Fibroblast of skin of left quadriceps (primary cell): ENCODE measurements at places on chromosomes 3 and 15.

DNA sequence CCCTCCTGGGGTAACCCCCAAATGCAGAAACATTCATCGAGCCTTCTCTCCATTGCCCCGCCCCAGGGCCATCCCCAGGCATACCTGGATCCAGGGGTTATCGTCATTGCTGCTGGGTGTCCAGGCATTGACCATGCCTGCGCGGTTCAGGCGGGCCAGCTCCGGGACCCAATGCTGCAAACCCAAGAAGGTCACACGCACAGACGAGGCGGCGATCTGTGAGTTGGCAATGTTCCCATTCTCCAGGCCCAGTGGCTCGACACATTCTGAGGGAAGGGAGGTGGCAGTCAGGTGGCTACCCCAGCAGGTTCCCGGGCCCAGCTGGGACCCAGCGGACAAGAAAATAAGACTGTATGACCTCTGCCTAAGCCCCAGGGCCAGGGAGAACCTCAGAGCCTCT, 6.1 kb downstream of the MFGE8 start:
- DNase-seq = no peak

DNA sequence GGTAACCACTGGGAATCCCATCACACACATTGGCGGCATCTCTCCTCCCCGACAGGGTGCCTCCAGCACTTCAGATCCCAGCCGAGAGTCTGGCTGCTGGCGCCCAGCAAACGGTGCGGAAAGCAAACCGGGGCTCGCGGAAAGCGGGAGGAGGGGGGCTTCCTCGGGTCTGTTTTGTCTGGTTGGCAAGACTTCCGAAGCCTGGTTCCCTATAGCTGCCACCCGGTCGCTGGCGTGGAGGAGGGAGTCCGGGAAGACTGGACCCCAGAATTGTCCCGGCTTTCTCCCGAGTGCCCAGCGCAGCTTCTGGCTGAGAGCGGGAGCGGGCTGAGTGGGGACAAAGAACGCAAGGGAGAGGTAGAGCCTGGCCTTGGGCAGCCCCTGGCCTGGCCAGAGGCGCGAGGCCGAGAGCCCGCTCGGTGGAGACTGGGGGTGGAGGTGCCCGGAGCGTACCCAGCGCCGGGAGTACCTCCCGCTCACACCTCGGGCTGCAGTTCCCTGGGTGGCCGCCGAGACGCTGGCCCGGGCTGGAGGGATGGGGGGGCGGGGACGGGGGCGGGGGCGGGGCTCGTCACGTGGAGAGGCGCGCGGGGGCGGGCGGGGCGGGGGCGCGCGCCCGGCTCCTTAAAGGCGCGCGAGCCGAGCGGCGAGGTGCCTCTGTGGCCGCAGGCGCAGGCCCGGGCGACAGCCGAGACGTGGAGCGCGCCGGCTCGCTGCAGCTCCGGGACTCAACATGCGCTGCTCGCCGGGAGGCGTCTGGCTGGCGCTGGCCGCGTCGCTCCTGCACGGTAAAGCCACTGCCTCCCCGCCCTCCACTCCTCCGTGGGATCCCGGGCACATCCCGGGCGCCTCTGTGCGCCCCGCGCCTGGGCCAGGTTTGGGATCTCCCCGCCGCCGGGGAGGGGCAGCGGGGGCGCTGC, at the start of gene CHRNA7:
TSS of gene CHRNA7 (plus strand) at position 654 of the 920 bp plus-strand sequence. CDS start at position 734, 80 bp downstream.
- DNase-seq = peak; percentile 7

DNA sequence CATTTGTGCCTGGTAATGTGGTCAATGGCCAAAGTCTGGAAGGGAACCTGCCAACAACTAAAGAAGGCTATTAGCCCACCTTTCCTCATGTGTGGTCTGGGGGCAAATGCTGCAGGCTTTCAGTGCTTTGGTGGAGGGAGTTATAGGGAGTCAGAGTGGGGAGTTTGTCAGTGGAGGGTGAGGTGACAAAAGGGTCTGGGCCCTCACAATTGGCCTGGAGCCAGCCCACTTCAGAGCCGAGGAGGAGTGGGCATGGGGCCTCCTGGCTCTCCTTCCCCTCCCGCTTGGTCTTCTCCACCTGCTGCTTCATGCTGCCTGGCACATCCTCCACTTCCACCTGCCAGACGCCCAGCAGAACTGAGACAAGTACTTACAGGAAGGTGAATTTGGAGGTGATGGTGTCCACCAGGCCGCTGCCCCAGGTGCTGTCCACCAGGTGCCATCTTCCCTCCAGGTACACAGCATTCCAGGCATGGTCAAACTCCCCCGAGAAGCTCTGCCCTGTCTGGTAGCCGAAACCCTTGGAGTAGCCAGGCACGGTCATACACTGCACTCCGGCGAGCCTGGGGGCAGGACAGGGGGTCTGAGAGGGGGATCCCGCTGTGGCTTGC, 40.9 kb downstream of the KY start:
- no peak for DNase-seq

DNA sequence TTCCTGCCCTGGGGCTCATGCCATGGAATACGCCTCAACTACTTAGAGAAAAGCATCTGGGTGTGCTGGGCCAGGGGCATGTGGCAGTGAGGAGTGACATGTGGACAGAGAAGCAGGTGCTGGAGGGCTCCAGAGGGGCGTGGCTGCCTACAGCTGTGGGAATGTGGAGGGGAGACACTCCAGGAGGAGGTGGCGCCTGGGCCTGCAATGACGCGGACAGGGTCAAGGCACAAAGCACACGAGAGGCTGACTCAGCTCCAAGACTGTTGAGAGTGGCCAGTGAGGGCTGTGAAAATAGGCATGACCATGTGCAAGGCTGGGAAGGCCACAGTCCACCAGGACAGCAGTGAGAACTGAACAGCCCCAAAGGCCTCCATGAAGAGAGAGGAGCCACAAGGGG, 48.5 kb downstream of the PTH1R start:
- no peak for DNase-seq

- no peak for DNase-seq
These were observed 416.5 kb downstream of the ROBO2 start for GRCh38 chr3:77456431-77456830.

DNA sequence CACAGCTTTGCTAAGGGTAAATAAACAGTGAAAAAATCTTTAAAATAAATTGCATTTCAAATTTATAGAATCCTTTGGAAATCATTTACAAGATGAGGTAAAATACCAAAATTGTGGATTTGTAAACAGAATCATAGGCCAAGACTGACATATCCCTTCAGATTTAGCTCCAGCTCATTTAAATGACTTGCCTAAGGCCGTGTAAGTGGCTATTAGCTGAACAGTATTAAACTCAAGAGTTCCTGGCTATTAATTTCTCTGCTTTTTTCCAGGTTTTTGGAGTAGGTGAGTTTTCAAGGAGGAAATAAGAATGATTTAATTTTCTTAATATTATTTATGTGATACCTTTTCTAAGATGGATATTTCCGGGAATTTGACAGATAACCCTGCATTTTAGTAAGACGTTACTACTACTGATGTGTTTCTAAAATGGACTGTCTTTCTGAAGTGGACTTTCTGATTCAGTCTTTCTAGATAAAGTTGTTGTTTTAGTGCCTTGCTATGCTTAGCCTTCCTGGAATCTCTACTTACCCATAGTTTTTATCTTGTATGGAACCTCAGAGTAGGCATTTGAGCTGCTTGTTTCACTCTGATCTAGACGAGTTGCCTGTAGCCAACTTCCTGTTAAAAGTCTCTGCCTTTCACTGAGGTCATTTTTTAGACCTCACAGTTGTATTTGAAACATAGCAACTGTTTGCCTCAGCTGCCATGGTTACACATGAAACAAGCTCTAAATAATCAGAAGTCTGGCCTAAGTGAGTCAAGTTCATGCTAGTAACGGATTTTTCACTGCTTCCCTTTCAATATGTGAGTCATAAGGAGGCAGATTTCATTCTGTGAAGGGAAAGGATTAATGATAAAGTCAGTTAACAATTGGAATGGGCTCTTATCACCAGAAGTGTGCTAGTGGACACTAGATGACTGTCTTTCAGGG, 127.0 kb downstream of the KLHL25 start:
- peak; percentile 90 for DNase-seq

DNA sequence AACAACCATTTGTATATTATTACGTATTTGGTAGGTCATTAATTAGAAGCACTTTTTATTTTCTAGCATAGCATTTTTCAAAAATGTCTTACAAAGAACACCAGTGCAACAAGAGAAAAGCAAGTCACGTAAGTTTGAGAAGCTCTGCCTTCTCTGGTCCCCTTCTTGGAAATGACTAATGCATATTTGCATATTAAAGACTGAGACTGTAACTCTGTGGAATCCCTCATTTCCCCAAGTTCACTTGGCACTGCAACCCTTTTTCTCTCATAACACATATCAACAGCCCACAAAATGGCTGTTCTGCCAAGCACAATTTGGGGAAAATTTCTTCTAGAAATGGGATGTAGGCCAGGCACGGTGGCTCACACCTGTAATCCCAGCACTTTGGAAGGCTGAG, 176.3 kb downstream of the ERC2 start:
- DNase-seq = no peak

DNA sequence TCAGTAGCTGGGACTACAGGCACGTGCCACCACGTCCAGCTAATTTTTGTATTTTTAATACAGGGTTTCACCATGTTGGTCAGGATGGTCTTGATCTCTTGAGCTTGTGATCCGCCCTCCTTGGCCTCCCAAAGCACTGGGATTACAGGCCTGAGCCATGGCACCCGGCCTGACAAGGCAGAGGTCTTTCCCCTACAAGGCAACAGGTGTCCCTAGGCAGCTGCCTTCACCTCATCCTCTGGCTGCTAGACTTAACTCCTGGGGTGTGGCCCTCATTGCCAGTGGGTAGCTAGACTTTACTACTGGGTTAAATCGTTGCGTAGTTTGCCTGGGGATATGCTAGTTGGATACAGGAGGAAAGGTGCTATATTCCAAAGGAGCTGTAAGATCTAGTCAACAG, 81.4 kb downstream of the CHRD start:
- DNase-seq = no peak

DNA sequence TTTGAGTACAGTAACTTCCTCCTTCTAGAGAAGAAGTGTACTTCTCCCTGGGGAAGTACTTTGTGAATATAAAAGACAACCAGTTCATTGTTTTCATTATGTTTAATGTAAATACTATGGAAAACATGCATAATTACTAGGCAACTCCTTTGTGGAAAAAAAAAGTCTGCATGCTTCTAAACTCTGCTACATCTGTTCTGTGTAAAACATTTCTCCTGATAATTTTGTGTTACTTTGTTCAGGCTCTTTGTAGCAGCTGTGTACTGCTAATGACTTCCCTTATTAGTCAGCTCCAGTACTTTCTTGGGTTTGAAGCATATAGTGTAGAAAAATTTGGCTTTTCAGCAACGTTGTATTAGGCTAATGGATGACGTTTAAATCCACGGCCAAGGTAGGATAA, 111.6 kb downstream of the FEZF2 start:
- no peak for DNase-seq

DNA sequence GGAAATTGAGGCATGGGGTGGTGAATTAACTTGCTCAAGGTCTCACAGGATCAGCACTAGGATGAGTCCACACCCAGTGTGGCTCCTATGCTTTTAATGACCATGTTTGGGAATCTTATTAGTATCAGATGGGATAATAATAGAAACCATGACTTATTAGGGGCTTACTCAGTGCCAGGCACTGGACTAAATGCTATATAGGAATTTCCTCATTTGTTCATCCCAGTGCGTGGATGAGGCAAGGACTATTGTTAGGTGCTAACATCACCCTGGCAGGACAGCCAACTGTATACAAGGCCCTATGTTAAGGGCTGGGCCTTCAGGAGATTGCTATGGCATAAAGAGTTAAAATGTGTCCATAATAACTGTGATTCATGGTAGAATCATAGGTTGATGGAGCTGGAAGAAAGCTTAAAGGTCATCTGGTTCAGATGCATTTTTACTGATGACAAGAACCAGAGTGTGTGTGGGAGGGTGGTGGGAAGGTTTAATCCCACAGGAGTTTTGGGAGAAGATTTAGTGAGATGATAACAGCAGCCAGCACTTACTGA, 4.7 kb upstream of the FEM1B start:
- DNase-seq = peak; percentile 64

DNA sequence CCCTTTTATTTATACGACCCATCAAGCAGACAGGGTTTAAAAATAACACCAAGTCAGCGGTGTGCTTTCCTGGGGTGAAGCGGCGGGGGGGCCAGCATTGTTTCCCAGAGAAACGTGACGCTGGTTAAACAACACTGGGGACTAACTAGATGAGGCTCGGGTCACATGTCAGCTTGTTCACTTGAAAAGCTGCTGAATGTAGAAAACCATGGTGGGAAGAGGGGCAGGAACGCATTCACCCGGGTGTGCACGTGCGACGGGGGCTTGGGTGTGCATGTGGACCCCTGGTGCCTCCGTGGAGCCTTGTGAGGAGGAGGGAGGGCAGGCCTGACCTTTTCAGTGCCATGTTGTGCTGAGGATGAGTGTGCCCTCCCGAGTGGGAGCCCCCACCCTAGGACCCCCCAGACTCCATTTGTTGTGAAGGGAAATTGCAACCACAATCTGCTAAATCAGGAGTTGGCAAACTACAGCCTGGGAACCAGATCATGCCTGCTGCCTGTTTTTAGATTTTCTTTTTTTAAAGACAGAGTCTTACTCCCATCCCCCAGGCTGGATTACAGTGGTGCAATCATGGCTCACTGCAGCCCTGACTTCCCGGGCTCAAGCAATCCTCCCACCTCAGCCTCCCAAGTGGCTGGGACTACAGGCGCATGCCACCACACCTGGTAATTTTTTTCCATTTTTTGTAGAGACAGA, 70.4 kb upstream of the CMTM7 start:
- DNase-seq = no peak

DNA sequence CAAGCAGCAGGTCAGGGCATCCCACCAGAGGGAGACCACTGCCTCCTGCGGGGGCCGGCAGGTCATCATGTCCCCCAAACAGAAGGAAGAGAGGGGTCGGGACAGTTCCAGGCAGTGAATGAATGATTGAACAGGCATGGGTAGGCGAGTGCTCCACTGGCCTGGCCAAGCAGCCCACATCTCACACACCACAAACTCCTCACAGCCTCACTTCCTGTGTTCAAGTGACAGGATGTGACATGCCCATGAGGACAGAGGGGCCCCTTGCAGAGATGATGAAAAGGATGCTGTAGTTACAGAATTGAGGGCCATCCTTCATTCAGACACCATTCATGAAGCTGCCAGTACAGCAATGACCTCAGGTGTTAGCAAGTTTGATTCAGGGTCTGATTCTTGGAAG, 3.7 kb downstream of the IQSEC1 start:
- DNase-seq = no peak

- no peak for DNase-seq
These were observed 27.0 kb downstream of the ATRIP start for GRCh38 chr3:48473617-48473952.

DNA sequence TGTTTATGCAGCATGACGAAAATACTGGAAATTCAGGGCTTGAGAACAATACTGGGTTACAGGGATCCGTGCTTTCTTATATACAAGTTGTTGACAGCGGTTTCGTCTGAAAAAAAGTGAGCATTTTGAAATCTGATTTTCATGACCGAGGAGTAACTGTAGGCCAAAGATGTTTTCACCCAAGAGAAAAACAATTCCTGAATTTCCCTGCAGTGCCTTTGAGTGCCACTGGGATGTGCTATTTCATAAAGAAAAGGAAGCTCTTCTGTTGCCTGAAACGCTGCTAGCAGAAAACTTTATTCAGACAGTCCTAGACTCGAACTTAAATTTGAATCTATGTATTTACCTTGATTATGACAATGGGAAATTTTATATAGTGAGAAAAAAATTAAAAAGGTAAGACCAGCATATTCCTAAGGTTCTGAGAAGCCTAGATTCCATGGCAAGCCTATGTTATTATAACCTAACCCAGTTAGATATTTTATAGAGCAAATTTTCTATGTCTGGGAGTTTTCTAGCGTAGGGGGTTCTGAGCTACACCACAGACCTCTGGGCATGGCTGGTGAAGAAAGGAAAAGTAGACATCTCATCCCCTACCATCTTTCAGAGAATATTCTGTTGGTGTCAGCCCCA, 30.2 kb downstream of the KCNAB1 start:
- peak; percentile 42 for DNase-seq
